ENCODE measurements at places on chromosomes 4 and X. TPM values are rescaled to one million over a fixed set of nuclear protein-coding genes. Genes with fewer than 3 reads are reported as not detected.

PNMA5 gene
- 0.89 TPM for total RNA-seq

KDM5C gene
- 58.4 TPM for total RNA-seq

FSTL5 gene
- 0.18 TPM for total RNA-seq

PDGFC gene
- total RNA-seq: 5.7 TPM

PSAPL1 gene
- 0.41 TPM for total RNA-seq

AKAP4 gene
- total RNA-seq: not detected

NXF2 gene
- not detected for total RNA-seq

All from motor neuron (in vitro differentiated cells).